SHP77 treated with DMSO at 0.1 percent for 48 hours (cell line): ENCODE measurements at places on chromosomes 6 and 20.

- DNase-seq: no peak
Observed at GRCh38 chr6:150142097-150142669, 661 bp upstream of the PPP1R14C start.

GRCh38 chr20:58716476-58717277, 24.1 kb downstream of the NPEPL1 start:
- no peak for DNase-seq

DNA sequence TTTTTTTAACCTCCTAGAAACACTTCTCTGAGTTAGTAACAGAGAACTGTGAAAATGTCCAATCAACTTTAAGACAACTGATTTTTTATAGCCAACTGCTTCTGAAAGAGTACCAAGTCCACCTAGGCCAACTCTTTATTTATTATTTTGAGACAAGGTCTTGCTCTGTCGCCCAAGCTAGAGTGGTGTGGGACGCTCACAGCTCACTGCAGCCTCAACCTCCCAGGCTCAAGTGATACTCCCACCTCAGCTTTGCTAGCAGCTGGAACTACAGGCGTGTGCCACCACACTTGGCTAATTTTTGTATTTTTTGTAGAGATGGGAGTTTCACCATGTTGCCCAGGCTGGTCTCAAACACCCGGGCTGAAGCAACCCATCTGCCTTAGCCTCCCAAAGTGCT, 331.6 kb downstream of the RNGTT start:
- DNase-seq: no peak

DNA sequence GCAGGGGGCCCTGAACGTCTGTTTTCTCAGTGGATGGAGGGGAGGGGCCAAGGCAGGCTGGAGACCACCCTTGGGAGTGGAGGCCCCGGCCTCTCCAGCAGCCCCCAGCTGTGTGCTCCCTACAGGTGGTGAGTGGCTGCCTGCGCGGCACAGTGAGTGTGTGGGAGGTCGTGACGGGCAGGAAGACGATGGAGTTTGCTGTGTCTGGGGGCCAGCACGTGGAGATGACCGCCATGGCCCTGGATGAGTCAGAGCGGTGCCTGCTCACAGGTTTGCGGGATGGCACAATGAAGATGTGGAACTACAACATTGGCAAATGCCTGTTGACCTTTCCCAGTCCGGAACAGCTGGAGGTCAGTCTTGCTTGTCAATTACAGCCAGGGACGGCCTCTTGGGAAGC, 52.6 kb downstream of the EFCAB8 start:
- no peak for DNase-seq

DNA sequence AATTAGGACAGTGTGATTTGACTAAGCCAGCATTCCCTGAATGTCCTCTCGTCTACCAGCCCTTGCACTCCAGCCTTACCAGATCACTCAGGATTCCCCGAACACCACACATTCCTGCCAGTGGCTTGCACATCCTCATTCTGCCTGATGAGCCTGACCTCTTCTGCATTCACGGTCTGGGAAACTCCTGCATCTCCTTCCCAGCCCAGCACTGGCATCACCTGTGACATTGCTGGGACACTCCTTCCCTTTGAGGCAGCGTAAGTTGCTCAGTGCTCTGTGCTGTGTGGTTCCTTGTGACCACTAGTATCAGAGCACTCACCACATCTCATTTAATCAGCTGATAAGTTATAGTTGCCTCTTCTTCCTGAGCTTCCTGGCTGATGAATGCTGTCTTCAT, 17.3 kb downstream of the NCOA7 start:
- DNase-seq: no peak

- DNase-seq: no peak
Observed at GRCh38 chr6:26561533-26562466, 23.6 kb downstream of the HMGN4 start.
